ENCODE measurements at places on chromosomes 7 and 10.

DNA sequence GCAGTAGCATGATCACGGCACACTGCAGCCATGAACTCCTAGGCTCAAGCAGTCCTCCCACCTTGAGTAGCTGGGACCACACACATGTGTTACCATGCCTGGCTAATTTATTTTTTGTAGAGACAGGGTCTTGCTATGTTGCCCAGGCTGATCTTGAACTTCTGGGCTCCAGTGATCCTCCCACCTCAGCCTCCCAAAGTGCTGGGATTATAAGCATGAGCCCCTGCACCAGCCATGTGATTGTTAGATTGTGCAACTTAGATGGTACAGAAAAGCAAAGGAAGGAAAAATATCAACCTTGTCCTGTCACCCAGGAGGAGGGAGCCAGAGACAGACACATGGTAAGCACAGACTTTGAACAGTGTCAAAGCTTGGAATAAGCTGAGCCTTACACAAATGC is 73.5 kb downstream of the CCNY start:
- no peak for DNase-seq

- DNase-seq, result no peak
Measured at GRCh38 chr7:110573862-110574528, 516.9 kb upstream of the LRRN3 start.

GRCh38 chr7:44491229-44491628 is 771 bp upstream of the NUDCD3 start:
- DNase-seq, result no peak

DNA sequence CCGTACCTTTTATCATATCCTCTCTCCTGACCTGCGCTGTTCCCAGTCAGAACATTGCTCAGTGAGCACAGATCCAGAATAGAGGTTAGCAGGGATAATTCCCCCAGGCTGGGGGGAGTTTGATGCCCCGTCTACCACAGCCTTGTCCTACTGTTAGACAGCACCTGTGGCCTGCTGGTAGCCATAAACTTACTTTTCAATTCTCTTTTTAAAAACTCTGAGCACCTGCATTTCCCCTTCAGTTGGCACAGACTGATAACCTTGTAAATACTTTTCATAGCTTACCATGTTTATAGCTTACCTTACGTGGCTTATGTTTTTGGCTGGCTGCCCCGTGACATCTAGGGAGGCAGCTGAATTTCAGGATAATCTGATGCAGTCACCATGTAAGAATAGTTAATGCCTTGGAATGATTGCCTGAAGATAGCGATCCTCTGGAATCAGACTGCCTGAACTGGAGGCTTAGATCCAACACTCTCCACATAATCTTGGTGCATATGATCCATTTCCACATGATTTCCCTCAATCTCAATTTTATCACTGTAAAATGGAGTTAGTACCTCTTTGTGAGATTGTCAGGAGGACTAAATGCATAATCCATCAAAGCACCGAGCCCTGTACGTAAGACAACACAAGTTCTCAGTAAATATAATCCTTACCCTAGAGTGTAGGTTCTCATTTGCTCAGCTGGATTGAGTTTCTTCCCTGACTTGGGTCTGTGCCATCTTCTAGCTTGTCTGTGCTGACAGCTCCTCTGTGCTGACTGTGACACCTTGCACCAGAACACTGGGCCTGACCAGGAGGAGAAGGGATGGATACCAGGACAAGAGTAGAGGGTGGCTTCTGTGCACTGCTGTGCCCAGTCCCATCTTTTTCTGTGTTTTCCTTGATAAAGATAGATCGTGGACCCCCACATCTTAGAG is 111.7 kb upstream of the GJD4 start:
- DNase-seq, result no peak

DNA sequence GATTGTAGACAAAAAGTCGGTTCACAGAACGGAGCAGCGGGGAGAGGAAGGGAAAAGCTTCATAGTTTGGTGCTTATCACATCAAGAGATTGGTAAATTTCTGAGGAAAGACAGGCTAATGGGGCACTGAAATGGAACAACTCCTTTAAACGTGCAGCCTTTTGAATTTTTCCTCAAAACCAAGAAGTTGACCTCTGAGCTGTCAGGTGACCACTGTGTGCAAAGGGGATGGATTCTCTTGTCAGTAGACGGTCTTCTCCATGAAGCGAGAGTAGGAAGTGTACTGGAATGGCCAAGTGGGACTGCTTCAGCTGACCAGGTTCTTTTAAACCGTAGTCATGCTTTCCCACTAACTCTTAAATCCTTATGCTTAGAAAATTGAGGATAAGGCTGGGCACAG is 11.2 kb upstream of the ZSCAN21 start:
- no peak for DNase-seq

- no peak for DNase-seq
Measured at GRCh38 chr10:44981172-44982113, 2.8 kb upstream of the DEPP1 start.

DNA sequence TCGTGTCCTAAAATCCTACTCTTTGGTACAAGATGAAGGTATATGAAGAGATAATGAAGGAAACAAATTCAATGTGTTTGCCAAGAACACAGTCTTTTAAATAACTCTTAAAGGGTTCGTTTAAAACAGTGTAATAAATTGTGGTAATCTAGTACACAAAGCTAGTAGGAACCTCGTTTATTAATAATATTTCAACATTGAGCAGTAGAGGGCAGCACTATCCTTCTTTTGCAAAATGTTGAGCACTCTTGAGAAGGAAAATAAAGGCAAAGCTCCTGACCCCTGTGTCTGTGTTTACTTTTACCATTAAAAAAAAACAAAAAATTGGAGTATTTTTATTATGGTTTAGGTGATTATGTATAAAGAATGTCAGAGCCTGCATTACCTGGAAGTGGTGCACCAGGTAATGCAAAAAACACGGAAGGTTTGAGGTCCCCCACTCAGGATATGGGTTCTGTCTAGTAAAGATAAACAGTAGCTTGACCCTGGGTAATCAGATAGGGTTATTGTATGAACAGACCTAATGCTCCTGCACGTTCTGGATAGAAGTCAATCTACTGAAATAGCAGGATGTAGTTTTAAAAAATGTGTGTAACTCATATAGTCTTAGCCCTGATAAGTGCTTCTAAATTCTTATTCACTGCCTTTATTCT is 5.7 kb upstream of the GOT1 start:
- peak; percentile 11 for DNase-seq

GRCh38 chr7:155950898-155951553 is 138.8 kb upstream of the SHH start:
- no peak for DNase-seq

GRCh38 chr7:42753811-42754363 is 158.0 kb downstream of the C7orf25 start:
- no peak for DNase-seq

DNA sequence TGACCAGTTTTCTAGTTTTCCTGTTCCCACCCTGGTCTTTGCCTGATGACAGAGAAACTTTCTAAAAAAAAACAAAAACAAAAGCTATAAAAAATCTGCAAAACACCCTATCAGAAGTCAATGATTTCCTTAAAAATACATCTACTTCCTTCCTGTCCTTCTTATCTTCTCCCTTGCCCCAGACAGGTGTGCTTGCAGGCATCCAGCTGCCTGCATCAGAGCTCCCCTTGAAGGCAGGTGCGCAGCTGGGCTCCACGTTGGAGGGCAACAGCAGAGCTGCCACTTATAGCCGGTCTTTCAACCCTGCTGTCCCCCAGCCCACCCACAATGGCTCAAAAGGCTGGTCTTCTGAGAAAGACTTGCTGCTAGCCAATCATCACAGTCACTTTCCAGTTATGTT is 29.8 kb downstream of the UBE2D4 start:
- no peak for DNase-seq

- no peak for DNase-seq
Measured at GRCh38 chr7:31466036-31466435, 47.9 kb upstream of the ITPRID1 start.

- DNase-seq, result no peak
Measured at GRCh38 chr7:17013204-17013603, 131.4 kb upstream of the AGR3 start.

GRCh38 chr10:91381257-91381891 is 28.8 kb upstream of the HECTD2 start:
- DNase-seq, result no peak

- no peak for DNase-seq
Measured at GRCh38 chr7:158421361-158421760, 166.3 kb downstream of the PTPRN2 start.

GRCh38 chr7:36746347-36746746 is 22.1 kb upstream of the AOAH start:
- no peak for DNase-seq

- no peak for DNase-seq
Measured at GRCh38 chr10:51522858-51523257, 176.5 kb downstream of the CSTF2T start.

GRCh38 chr10:20142311-20142710 is 326.1 kb downstream of the PLXDC2 start:
- no peak for DNase-seq

DNA sequence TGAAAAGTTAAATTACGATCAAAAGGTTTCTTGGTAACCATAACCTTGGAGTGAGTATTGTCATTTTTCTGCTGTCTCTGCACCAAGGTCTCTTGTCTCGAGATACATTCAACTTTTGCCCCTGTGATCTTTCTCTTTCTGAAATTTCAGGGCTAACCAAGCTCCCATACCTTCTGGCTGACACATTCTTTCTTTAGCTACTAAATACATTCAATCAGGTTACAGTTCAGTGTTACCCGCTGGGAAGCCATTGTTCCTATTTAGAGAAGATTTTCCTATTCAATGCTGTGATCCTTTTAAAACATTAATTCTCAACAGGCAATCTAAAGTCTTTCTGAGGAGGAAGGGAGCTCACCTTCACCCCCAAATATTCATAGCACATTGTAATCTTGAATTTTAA is 22.9 kb upstream of the DMTF1 start:
- DNase-seq, result no peak

DNA sequence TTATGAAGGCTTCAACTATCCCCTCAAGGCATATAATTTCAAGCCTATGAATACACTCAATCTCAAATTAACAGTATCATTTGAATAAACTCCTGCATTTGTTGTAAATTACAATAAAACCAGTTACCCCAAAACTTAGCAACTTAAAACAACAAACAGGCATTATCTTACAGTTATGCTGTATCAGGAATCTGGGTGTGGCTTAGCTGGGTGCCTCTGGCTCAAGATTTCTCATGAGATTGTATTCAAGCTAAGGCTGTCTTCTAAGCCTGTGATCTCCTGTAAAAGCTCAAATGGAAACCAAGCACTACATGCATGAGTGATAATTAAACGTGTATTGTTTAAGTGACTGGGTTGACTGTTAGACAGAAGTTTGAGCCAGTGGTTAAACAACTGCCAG is 341.0 kb upstream of the PHF14 start:
- no peak for DNase-seq

DNA sequence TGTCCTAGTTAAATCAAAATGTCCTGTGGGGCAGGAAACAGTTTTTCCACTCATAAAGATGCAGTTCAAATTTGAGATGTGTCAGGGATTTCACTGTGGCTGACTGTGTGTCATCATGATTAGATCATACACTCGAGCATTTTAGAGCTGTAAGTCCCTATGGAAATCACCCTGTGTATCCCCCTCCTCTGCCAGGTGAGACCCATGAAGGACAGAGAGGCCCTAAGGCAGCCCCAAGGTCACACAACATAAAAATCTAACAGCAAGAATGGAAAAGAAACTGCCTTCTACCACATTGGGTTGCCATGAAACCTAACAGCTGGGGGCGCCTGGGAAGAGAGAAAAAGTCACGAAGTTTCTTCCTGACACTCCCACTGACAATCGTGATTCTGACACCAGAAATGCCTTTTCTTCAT is 135.8 kb downstream of the KCNMA1 start:
- no peak for DNase-seq

GRCh38 chr7:106604303-106604924 is 56.5 kb downstream of the CCDC71L start:
- no peak for DNase-seq

DNA sequence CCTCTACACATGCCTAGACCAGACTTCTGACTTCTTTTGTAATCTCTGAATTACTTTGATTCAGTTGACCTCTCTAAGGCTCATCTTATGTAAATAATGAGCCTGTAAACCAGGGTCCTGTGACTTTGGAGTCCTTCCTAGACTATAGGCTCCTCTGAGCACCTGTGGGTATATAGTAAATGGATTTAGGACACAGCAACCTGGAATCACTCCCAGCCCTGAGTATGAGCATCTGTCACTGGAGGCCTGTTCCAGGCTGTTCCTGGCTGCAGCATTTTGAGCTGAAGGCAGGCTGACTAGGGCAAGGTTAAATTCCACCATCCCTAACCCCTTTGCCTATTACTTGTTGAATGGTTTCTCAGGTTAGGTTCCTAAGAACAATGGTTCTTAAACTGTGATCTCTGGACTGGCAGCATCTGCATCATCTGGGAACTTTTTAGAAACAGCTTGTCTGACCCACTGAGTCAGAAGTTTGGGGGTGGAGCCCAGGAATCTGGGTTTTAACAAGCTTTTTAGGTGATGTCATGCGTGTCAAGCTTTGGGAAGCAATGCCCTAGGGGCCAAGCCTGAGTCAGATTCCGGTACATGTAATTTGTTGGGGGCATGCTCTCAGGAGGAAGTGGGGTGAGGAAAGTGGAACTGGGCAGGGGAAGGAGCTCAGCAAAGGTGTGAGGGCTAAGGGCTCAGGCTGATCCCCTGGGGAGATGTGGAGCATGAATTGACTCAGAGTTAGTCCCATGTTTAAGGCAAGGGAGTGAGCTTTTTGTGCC is 28.2 kb downstream of the MINDY4 start:
- peak; percentile 70 for DNase-seq

GRCh38 chr10:35874311-35875015 is 232.4 kb upstream of the FZD8 start:
- no peak for DNase-seq

DNA sequence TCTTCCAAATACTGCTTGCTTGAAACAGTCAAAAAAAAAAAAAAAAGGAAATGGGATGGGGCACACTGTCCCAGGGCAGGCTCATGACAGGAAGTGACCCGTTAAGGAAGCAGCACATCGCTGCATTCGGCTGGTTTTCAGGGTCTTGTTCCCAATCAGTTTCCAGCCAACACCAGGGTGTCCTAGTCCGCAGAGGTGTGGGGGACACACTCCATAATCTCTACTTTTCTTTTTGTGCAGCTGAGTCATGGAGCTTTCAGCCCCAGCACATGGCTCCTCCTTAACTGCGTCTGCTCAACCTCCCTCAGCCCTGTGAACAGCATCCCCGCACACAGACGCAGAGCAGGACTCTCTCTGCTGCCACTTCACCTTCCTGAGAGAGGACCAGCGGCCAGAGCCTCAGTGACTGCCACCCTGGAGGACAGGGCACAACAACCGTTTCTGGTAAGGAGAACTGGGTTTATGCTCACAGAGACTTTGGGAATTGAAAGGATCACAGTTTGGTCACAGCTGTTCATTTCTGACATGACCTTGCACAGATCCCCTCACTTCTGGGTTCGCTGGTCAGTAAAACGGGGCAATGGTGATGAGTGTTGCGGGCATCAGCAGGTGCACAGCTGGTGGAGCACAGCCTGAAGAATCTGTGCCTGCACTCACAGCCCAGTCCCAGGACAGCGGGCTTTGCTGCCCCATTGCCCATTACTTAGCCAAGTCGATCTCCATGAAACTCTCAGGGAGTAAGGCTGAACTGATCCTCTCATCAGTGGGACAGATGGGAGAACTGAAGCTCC is at the start of gene GIMAP5:
Gene GIMAP5 (plus strand): TSS at position 154 of the 791 bp plus-strand sequence. CDS start 3,467 bp downstream, outside the sequence.
- no peak for DNase-seq

GRCh38 chr7:100572281-100572948 is 1.3 kb downstream of the SAP25 start:
- no peak for DNase-seq
